ENCODE measurements at places on chromosomes 5 and 9. TPM values are rescaled to one million over a fixed set of nuclear protein-coding genes. Genes with fewer than 3 reads are reported as not detected.
A peak's percentile ranks its signal among the peaks of the same experiment; 100 is the strongest.

DNA sequence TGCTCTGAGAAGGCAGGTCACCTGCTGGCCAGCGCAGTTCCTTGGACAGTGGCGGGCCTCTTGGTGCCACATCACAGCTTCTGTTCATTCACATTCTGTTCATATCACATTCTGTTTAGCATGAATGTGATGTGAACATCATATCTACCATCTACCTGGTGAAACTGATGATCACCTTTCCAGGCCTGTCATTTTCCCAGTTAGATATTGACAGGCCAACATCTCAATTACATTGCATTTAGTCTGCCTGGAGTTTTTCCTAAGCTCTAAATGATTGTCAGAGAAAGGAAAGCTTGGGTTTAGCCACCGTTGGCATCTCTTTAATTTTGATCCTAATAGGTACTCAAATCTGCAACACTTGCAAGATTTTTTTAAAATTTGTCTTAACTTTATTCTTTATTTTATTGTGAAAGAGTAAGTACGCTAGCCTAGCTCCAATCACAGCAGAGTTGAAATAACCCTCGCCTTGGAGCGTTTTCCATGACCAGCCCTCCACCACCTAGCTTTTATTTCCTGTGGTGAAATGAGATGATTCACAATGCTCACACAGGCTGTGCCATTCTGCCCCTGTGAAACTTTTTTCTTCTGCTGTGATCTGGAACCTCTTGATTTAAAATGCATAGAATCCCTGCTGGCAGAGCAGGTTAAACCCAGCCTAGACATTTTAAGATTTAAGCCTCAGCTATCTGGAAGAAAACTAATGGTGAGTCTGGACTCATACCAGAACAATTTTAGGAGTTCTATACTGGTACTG is 225.0 kb downstream of the ESM1 start:
- DNase-seq: peak; percentile 35

GRCh38 chr5:171342362-171343111 is 33.5 kb downstream of the TLX3 start:
- peak; percentile 52 for DNase-seq

The FAM151B gene
- total RNA-seq: 4.8 TPM

GRCh38 chr9:34665067-34665380 is 2.6 kb upstream of the CCL27 start:
- DNase-seq: no peak

The PCDHB10 gene
- 0.77 TPM for total RNA-seq

GRCh38 chr5:122064992-122065391 is 13.1 kb downstream of the LOX start:
- no peak for DNase-seq

The OR1N1 gene
- not detected for total RNA-seq

DNA sequence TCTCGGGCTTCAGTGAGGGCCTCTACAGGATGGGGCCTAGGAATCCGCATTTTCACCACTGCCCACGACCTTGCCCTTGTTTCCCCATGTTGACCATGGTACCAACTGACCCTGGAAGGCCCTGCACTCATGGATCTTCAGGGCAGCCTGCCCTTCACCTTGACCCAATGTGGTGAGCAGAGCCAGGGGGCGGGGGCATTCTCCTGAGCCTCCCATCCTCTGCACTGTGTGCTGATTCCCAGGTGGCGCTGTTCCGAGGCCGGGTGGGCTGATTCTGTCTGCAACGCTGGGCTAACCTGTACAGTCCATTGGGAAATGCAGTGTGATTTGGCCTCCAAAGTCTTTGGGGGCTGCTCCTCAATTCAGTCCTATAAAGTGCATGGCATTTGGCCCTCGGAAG is 68.7 kb downstream of the SHB start:
- no peak for DNase-seq

The LCP2 gene
- total RNA-seq: not detected

The GTF3C4 gene
- total RNA-seq: 10.8 TPM

GRCh38 chr5:32232441-32233219 is 58.5 kb upstream of the GOLPH3 start:
- DNase-seq: peak; percentile 56

GRCh38 chr9:4701526-4701925 is 22.2 kb downstream of the CDC37L1 start:
- no peak for DNase-seq

The RXRA gene
- total RNA-seq: 14.6 TPM

The PCDH12 gene
- under 0.01 TPM for total RNA-seq

GRCh38 chr5:124669956-124670721 is 76.3 kb downstream of the ZNF608 start:
- DNase-seq: no peak

DNA sequence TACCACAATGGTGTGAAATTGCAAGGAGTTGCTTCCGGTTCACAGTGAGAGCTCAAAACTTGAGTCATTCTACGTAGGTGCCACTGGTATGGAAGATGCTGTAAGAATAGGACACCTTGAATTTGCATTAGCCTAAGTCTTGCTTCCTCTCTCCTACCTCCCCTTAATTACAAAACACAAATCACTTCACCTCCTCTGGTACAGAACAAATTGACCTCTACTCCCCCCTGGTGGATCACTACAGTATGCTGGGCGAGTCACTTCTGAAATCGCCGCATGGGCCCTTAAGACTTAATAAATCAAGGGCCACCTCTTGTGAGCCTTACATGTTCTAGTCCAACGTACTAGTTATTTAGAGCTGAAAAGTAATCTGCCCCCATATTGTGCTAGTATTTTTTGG is 145.3 kb upstream of the SMARCA2 start:
- DNase-seq: no peak

DNA sequence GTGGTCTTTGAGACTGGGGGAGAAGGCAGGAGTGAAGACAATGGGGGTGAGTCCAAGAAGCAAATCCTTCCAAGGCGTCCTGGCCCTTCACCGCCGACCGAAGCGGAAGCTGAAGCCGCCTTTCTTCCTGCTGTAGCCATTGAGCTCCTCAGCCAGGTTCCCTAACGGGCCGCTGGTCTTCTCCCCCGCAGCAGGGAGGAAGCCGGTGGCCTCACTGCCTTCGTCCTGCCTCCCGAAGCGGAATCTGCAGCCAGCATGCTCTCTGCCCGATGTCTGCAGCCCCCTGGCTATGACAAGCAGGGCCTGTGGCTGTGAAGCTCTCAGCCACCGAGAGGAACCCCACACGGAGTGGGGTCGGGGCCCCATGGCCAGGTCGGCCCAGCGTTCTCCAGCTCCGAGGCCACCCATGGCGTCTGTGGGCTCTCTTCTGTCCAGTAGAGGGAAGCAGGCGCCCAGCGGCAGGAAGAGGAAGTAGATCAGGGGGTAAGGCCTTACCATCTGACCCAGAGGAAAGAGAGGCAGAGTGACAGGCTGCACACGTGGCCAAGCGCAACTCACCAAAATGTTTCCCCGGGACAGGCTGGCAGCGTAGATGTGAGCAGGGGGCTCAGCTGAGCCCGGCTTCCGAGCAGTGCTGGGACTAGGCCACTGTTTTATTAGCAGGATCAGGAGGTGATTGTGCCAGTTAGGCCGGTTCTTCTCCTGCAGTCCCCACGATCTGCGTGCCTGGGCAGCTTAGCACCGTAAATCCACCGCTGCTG is 3.1 kb downstream of the QRFP start:
- no peak for DNase-seq

GRCh38 chr5:6859951-6860638 is 146.9 kb downstream of the TENT4A start:
- DNase-seq: no peak

- DNase-seq: peak; percentile 77
Measured at GRCh38 chr5:68137511-68138140, 77.9 kb upstream of the PIK3R1 start.

- DNase-seq: peak; percentile 39
Measured at GRCh38 chr5:28400076-28400475, 1361.7 kb upstream of the CDH9 start.

- no peak for DNase-seq
Measured at GRCh38 chr9:121472446-121472845, 27.2 kb downstream of the GGTA1 start.

The PTGDS gene
- 89.9 TPM for total RNA-seq

- peak; percentile 47 for DNase-seq
Measured at GRCh38 chr5:36701085-36701698, 94.8 kb downstream of the SLC1A3 start.

The CAMK2A gene
- total RNA-seq: 0.77 TPM

The PCDHA13 gene
- under 0.01 TPM for total RNA-seq

The TMEM171 gene
- total RNA-seq: under 0.01 TPM

GRCh38 chr5:126052791-126053190 is 370.4 kb upstream of the GRAMD2B start:
- DNase-seq: no peak

DNA sequence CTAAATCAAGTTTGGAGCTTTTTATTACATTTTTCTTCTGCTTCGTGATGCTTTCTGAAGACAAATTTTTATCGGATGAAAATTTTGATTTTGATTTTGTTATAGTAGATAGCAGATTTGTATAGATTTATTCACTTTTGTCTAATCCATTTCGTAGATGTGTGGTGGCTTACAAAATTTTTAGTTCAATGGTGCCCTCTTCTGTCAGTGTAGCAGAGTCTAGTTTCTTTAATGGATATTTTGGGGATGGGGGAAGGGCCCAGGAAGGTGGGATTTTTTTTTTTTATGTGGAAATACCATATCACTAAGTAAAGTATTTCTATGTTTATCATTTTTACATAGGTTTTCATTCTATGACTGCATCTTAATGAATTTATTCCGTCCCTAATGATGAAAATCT is 259.9 kb upstream of the TARS1 start:
- peak; percentile 57 for DNase-seq

The PCDHB7 gene
- 1.5 TPM for total RNA-seq

- DNase-seq: peak; percentile 21
Measured at GRCh38 chr5:177301503-177302165, 1.9 kb downstream of the RAB24 start.

GRCh38 chr5:96730586-96730985 is 68.4 kb downstream of the CAST start:
- DNase-seq: no peak

All from fibroblast of lung (primary cell).